ENCODE measurements at places on chromosomes 4 and X. TPM values are rescaled to one million over a fixed set of nuclear protein-coding genes. Genes with fewer than 3 reads are reported as not detected.

NEK1 gene
- polyA plus RNA-seq = 27.9 TPM

HSFX4 gene
- polyA plus RNA-seq = not detected

PCDH19 gene
- 8.8 TPM for polyA plus RNA-seq

SMIM31 gene
- polyA plus RNA-seq = not detected

TKTL2 gene
- not detected for polyA plus RNA-seq

TBC1D1 gene
- polyA plus RNA-seq = 19.8 TPM

CNGA1 gene
- polyA plus RNA-seq = 0.46 TPM

Measured in Purkinje cell (primary cell).